ENCODE measurements at places on chromosomes 5 and 9. TPM values are rescaled to one million over a fixed set of nuclear protein-coding genes. Genes with fewer than 3 reads are reported as not detected.

CCDC180 gene
- 2.0 TPM for total RNA-seq

GRCh38 chr9:82584349-82584863 lies 478.5 kb downstream of the RASEF start:
- H3K36me3 ChIP-seq = no peaks in the 10 kb centered on the region
- H3K27me3 ChIP-seq = no peaks in the 10 kb centered on the region
- no peak overlapping the region for H3K27ac ChIP-seq
- no peak for DNase-seq
- no peaks in the 10 kb centered on the region for H3K4me1 ChIP-seq

DNA sequence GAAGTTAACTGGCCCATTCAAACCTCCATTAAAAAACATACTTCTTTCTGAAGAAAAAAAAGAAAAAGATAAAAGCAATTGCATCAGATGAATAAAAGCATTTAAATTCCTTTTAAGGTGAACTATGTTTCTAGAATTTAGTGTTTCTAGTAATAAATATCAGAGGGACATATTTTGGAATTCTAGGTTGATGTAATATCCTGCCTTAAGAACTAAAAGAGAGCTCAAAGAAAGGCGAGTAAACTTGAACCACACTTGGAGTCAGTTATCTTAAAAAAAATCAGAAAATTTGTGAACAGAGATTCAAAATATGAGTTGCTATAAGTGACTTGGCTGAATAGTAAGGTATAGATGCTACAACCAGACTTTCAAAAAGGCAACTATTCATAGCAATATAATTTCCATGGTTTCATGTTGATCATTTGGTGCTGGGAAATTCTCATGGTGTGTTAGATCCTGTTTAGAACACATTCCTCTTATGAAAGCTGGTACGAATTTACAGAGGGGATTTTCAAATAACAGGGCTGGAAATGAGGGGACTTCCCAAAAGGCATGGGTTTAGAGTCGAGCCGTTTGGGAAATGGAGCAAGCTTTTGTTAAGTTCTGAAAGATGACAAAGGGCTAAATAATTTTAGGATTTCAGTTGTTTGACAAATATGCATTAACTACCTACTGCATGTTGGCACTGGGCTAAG lies 37.6 kb upstream of the RAI14 start:
- peaks cover 14% of the 10 kb centered on the region for H3K27me3 ChIP-seq
- DNase-seq = no peak
- peak overlapping the region; percentile 36 for H3K27ac ChIP-seq
- H3K4me1 ChIP-seq = peaks cover 41% of the 10 kb centered on the region
- H3K4me3 ChIP-seq = no peak overlapping the region

- no peaks in the 10 kb centered on the region for H3K27me3 ChIP-seq
- H3K36me3 ChIP-seq = peaks cover 2% of the 10 kb centered on the region
- peaks cover 3% of the 10 kb centered on the region for H3K4me1 ChIP-seq
- DNase-seq = no peak
- H3K4me3 ChIP-seq = no peak overlapping the region
- no peak overlapping the region for H3K27ac ChIP-seq
These were observed 69.5 kb upstream of the CKMT2 start for GRCh38 chr5:81163651-81164050.

DNA sequence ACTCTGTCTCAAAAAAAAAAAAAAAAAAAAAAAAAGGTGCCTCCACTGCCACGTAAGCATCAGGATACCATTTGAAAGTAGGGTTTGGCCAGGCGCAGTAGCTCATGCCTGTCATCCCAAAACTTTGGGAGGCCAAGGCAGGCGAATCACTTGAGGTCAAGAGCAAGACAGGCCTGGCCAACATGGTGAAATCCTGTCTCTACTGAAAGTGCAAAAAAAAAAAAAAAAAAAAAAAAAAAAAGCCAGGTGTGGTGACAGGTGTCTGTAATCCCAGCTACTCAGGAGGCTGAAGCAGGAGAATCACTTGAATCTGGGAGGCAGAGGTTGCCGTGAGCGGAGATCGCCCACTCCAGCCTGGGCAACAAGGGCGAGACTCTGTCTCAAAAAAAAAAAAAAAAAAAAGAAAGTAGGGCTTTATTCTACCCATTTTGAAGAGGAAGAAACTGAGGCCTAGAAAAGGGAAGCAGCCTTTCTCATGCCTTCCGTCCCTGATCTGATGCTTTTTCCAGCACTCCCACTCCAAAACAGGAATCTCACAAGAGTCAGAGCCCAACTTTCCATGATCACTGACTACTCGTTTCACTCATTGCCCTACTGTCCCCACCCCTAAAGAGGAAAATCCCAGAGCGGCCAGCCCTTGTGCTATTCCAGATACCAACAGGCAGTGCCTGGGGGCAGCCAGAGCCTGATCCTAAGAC lies 16.3 kb upstream of the CCIN start:
- H3K36me3 ChIP-seq = peaks cover 4% of the 10 kb centered on the region
- H3K4me1 ChIP-seq = peaks cover 59% of the 10 kb centered on the region
- no peak overlapping the region for H3K27ac ChIP-seq
- H3K27me3 ChIP-seq = no peaks in the 10 kb centered on the region
- H3K4me3 ChIP-seq = no peak overlapping the region

PCDHB16 gene
- not detected for total RNA-seq

GRCh38 chr5:1316588-1317340 lies 21.9 kb upstream of the TERT start:
- DNase-seq = no peak
- H3K4me1 ChIP-seq = peaks cover 57% of the 10 kb centered on the region
- peak overlapping the region; percentile 92 for H3K27ac ChIP-seq

PCA3 gene
- not detected for total RNA-seq

DNA sequence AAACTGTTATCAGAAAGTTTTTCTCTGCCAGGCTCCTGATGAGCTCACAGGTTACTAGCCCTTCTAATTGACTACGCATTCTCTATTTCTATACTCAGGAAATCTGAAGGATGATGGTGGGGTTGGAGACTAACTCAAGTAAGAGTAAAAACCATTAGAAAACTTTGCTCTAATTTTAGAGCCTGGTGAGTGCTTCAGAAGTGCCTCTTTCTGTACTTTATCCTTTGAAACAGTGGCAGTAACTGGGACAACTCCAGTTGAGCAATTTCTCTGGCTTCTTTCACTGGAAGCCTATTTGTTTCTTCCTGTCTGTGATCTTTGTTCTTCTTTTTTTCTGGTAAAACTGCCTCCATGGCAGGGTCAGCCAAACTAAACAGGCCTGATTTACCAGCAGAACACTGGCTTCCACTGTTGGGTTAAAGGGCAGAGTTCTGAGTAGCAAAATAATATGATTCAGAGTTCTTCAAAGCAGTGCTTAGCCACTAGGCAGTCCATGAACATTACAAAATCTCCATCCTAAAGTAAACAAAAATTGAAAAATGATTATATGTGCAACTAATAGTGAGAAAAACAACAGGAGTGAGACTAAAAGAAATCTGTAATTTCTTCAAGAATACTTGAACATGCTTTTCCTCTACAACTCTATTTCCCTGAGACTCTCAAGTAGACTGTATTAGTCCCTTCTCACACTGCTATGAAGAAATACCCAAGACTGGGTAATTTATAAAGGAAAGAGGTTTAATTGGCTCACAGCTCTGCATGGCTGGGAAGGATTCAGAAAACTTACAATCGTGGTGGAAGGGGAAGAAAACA lies 79.8 kb downstream of the MROH2B start:
- H3K4me1 ChIP-seq = no peaks in the 10 kb centered on the region
- H3K27ac ChIP-seq = no peak overlapping the region
- DNase-seq = no peak
- no peaks in the 10 kb centered on the region for H3K27me3 ChIP-seq
- H3K4me3 ChIP-seq = no peak overlapping the region
